ENCODE measurements at places on chromosomes 6 and 20. TPM values are rescaled to one million over a fixed set of nuclear protein-coding genes. Genes with fewer than 3 reads are reported as not detected.

DNA sequence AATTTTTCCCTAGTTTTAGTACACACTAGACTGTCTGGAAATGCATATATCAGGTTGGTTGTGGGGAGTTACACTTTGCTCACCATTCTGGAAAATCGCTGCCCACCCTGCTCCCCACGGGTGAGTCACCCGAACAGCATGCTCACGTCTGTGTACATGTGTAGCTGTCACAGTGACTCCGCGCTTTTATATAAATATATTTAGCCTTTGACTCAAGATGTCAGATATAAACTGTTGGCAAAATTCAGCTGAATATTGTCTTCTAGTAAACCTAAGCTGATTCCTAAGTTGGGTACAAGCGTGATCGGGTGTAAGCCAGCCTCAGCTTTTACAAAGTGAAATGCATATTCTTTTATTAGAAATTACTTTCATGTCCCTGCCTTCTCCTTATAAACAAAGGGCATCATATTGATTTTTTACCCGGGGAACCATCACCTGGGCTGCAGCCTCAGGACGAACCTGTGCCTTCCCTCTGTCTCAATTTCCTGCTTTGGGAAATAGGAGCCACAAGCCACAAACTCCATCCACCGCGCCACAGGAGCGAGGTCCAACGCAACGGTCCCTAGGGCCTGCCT is 4.3 kb downstream of the SDCBP2 start:
- H3K27ac ChIP-seq: peak overlapping the region; percentile 87
- H3K4me3 ChIP-seq: peak overlapping the region; percentile 60
- no peaks in the 10 kb centered on the region for H3K27me3 ChIP-seq
- H3K36me3 ChIP-seq: no peaks in the 10 kb centered on the region

DNA sequence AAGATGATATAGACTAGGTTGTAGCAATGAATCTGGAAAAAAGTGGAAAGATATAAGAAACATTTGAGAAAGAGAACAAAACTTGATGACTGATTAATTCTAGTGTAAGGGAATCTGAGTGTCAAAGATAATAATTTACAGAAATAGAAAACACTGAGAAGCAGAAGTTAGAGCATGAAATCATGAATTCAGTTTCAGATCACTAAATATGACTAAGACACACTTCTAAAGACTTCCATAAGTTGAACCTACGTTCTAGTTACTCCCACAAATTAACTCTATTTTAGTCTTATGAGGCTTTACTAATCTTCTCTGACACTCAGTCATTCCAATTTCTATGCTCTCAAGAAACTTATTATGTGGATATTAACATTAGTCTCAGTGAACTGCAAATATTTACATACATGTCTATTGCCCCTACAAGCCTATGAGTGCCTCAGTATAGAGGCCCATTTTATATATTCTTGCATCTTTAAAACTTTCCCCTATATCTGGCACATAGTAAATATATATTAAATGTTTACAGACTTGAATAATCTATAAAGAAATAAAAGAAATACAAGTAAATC is 30.4 kb downstream of the IBTK start:
- H3K4me3 ChIP-seq: no peak overlapping the region
- H3K27me3 ChIP-seq: no peaks in the 10 kb centered on the region
- H3K27ac ChIP-seq: no peak overlapping the region
- DNase-seq: no peak
- H3K4me1 ChIP-seq: no peaks in the 10 kb centered on the region

DNA sequence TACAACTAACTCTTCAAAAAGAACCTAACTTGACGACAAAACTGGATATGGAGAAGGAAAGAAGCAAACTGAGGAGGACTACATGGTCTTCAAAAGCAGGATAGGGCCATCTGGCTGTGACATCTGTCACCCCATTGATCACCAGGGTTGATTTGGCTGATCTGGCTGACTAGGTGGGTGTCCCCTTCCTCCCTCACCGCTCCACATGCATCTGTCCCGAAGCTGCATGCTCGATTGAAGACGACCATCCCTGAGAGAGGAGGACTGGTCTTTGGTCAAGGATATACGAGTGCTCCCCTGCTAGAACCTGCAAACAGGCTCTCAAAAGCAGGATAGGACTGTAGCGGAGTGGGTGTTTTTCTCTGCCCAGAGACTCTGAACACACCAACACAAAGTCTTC is 21.7 kb downstream of the CPNE1 start:
- H3K4me1 ChIP-seq: no peaks in the 10 kb centered on the region
- H3K27me3 ChIP-seq: no peaks in the 10 kb centered on the region
- H3K4me3 ChIP-seq: no peak overlapping the region
- peaks cover 2% of the 10 kb centered on the region for H3K36me3 ChIP-seq
- H3K27ac ChIP-seq: no peak overlapping the region

- peaks cover 3% of the 10 kb centered on the region for H3K4me1 ChIP-seq
- no peak overlapping the region for H3K27ac ChIP-seq
- no peak overlapping the region for H3K4me3 ChIP-seq
- no peaks in the 10 kb centered on the region for H3K36me3 ChIP-seq
Measured at GRCh38 chr6:154882107-154882506, 113.0 kb upstream of the TIAM2 start.

GRCh38 chr6:31861150-31861549 is 1.5 kb downstream of the NEU1 start:
- peaks cover 4% of the 10 kb centered on the region for H3K4me1 ChIP-seq
- no peak overlapping the region for H3K4me3 ChIP-seq
- H3K27me3 ChIP-seq: no peaks in the 10 kb centered on the region
- H3K27ac ChIP-seq: no peak overlapping the region
- no peak for DNase-seq

GRCh38 chr6:49054311-49054710 is 408.7 kb downstream of the MMUT start:
- no peaks in the 10 kb centered on the region for H3K36me3 ChIP-seq
- H3K27me3 ChIP-seq: no peaks in the 10 kb centered on the region
- H3K4me3 ChIP-seq: no peak overlapping the region
- DNase-seq: no peak

DNA sequence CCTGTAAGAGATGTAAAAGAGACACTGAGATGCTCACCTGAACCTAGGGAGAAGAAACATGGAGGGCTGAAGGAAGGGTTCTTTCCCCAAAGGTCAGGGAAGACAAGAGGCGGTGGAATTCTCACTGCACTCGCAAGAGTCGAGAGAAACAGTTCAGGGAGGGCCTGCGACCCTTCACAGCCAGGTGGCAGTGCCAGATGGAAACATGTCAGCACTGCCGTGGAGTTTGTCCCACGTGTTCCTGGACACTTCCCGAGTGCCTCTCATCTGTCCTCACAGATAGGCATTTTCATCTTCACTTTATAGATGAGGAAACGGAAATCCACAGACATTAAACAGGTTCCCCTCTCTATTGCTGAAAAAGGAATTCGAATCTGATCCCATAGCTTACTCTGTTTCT is 70.4 kb upstream of the SYNJ2 start:
- H3K27me3 ChIP-seq: no peaks in the 10 kb centered on the region
- peaks cover 7% of the 10 kb centered on the region for H3K4me1 ChIP-seq
- no peak overlapping the region for H3K4me3 ChIP-seq

- H3K36me3 ChIP-seq: no peaks in the 10 kb centered on the region
- no peak overlapping the region for H3K27ac ChIP-seq
- peak; percentile 88 for DNase-seq
Measured at GRCh38 chr6:1901556-1901955, 291.8 kb downstream of the FOXC1 start.

GRCh38 chr20:50284811-50285375 is 94.3 kb downstream of the CEBPB start:
- DNase-seq: no peak
- peak overlapping the region; percentile 96 for H3K27ac ChIP-seq
- no peaks in the 10 kb centered on the region for H3K36me3 ChIP-seq
- no peaks in the 10 kb centered on the region for H3K27me3 ChIP-seq
- H3K4me1 ChIP-seq: peaks cover 36% of the 10 kb centered on the region

- peak; percentile 58 for DNase-seq
- H3K4me1 ChIP-seq: peaks cover 7% of the 10 kb centered on the region
- no peaks in the 10 kb centered on the region for H3K36me3 ChIP-seq
- H3K4me3 ChIP-seq: peak overlapping the region; percentile 82
Measured at GRCh38 chr6:38638941-38639497, 710 bp downstream of the BTBD9 start.

- H3K27me3 ChIP-seq: peaks cover 20% of the 10 kb centered on the region
- no peak overlapping the region for H3K4me3 ChIP-seq
- DNase-seq: no peak
- H3K4me1 ChIP-seq: no peaks in the 10 kb centered on the region
- no peak overlapping the region for H3K27ac ChIP-seq
Measured at GRCh38 chr20:699811-700338, 24.3 kb upstream of the SCRT2 start.

DNA sequence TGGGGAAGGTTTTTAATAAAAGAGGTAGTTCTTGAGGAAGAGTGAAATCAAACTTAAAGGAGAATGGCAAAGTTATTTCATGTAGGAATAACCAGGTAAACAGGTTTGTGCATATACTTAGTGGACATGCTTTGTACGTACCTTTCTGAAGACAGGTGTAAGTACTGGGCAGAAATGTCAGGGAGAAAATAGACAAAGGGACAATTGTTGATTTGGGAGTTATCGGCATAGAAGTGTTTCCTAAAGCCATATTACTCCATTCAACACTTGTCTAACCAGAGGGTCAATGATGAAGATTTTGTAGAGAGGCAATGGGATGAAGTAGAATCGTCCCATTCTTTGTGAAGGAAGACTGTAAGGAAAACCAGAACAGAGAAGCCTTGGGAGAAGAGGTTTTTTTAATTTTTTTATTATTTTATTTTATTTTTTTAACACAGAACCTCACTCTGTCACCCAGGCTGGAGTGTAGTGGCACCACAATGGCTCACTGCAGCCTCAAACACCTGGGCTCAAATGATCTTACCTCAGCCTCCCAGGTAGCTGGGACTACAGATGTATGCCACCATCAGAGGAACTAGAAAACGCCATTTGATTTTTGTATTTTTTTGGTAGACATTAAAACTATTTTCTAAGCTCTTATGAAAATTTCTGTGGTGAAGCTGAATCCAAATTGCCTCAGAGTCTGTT is 18.0 kb downstream of the SMAP1 start:
- H3K4me3 ChIP-seq: no peak overlapping the region
- no peaks in the 10 kb centered on the region for H3K27me3 ChIP-seq
- no peak overlapping the region for H3K27ac ChIP-seq
- no peak for DNase-seq
- no peaks in the 10 kb centered on the region for H3K4me1 ChIP-seq
- no peaks in the 10 kb centered on the region for H3K36me3 ChIP-seq

DNA sequence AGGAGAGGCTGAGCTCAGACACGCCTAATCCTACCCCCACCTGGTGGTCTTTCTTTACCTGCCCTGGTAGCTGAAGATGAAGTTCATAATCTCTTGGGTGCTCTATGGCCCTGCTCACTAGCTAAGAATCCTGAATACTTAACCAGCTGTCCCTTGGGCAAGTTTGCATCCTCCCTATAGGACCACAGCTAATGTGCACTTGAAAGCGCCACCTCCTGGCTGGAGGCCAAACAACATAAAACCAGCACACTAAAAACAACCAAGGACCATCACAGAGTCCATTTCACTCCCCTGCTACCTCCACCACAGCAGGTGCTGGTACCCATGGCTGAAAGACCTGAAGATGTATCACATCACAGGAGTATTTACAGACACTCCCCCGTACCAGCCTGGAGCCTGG is 155.5 kb upstream of the SLC24A3 start:
- no peaks in the 10 kb centered on the region for H3K4me1 ChIP-seq
- no peaks in the 10 kb centered on the region for H3K36me3 ChIP-seq
- H3K27ac ChIP-seq: no peak overlapping the region
- H3K27me3 ChIP-seq: no peaks in the 10 kb centered on the region

DNA sequence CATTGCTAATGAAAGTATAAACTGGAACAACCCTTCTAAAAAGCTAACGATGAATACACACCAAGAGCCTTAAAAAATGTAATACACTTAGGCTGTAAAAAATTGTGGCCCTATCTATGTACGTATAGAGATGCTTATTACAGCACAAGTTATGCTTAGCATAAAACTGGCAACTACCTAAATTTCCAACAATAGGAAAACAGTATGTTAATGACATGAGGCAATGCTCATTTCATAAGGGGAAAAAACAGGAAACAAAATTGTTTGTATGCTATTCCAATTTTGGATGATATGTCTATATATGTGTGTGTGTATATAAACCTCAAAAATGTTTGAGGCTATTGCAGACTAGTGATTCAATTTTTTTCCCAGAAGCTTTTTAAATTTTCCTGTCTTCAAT is 82.5 kb downstream of the DTNBP1 start:
- no peak for DNase-seq
- no peaks in the 10 kb centered on the region for H3K36me3 ChIP-seq
- H3K27me3 ChIP-seq: no peaks in the 10 kb centered on the region
- peaks cover 4% of the 10 kb centered on the region for H3K4me1 ChIP-seq

GRCh38 chr6:117210279-117210678 is 55.1 kb upstream of the VGLL2 start:
- H3K4me1 ChIP-seq: no peaks in the 10 kb centered on the region
- H3K27me3 ChIP-seq: no peaks in the 10 kb centered on the region
- no peaks in the 10 kb centered on the region for H3K36me3 ChIP-seq
- H3K27ac ChIP-seq: no peak overlapping the region

- no peak overlapping the region for H3K27ac ChIP-seq
- H3K4me1 ChIP-seq: no peaks in the 10 kb centered on the region
- no peaks in the 10 kb centered on the region for H3K27me3 ChIP-seq
- no peaks in the 10 kb centered on the region for H3K36me3 ChIP-seq
Measured at GRCh38 chr6:152846825-152847224, 96.2 kb downstream of the VIP start.

DNA sequence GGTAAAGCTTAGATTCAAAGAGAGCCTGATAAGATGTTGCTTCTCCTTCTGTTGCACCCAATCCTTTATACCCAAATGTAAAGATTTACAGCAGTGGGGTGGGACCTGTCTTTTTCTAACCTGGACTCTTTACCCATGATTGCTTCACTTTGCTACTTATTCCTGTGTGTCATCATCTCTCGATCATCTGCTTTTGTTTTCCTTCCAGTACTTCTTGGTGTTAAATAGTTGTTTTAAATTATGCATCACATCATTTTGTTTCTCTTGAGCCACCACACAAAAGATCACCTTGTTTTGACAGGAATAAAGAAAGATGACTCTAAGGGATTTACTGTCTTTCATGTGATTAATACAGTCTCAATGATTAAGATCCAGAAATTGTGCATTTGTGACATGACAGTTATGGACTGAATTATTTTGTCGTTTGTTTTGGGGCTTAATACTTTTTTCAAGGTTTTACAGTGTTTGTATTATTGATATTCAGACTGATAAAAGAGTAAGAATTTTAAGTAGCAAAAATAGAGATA is 123.1 kb downstream of the CDKAL1 start:
- no peak for DNase-seq
- peaks cover 7% of the 10 kb centered on the region for H3K4me1 ChIP-seq
- H3K4me3 ChIP-seq: no peak overlapping the region
- H3K27me3 ChIP-seq: no peaks in the 10 kb centered on the region
- H3K36me3 ChIP-seq: no peaks in the 10 kb centered on the region

SYCP2 gene
- 0.56 TPM for total RNA-seq

HSPA1A gene
- 94.6 TPM for total RNA-seq

MCHR2 gene
- total RNA-seq: not detected

IL17F gene
- total RNA-seq: not detected

CALHM6 gene
- 0.83 TPM for total RNA-seq

UBE2C gene
- total RNA-seq: 43.6 TPM

NUP43 gene
- total RNA-seq: 40.5 TPM

ADGRG6 gene
- total RNA-seq: 22.5 TPM

FOXF2 gene
- total RNA-seq: 2.5 TPM

ZSCAN9 gene
- 17.7 TPM for total RNA-seq

PTCRA gene
- not detected for total RNA-seq

TSHZ2 gene
- not detected for total RNA-seq

RFX6 gene
- total RNA-seq: not detected

WFDC12 gene
- total RNA-seq: not detected

VWA7 gene
- total RNA-seq: 0.28 TPM

DLK2 gene
- total RNA-seq: 0.90 TPM

MYLIP gene
- 3.2 TPM for total RNA-seq

BCKDHB gene
- 11.8 TPM for total RNA-seq

NHLRC1 gene
- 0.83 TPM for total RNA-seq

HLA-DOB gene
- total RNA-seq: 0.36 TPM
